Fibroblast of skin of right biceps (primary cell): ENCODE measurements at places on chromosomes 3 and 15.

GRCh38 chr3:157107037-157107436, 52.9 kb downstream of the CCNL1 start:
- DNase-seq, result no peak

- DNase-seq, result peak; percentile 42
Observed at GRCh38 chr3:169836078-169836941, 23.6 kb upstream of the LRRC34 start.

- DNase-seq, result no peak
Observed at GRCh38 chr3:131782751-131783150, 252.1 kb downstream of the CPNE4 start.

DNA sequence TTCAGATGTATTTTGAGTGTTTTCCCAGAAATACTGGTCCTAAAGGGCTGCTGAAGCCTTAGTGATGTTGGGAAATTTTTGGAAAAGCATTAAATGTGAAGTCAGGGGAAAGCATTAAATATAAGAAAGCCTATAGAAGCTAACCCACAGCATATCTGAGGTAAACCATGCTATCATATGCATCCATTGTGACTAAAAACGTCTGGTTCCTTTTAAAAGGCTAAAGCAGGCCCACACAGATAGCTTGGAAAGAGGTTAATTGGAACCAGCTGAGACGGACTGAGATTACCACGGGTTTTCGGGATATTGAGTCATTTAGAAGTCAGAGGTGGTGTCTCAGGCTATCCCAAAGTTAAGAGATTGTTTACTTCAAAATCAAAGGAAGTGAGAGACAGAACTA, 78.2 kb downstream of the CYP19A1 start:
- peak; percentile 89 for DNase-seq

- no peak for DNase-seq
Observed at GRCh38 chr3:149744606-149745005, 7.7 kb downstream of the COMMD2 start.

DNA sequence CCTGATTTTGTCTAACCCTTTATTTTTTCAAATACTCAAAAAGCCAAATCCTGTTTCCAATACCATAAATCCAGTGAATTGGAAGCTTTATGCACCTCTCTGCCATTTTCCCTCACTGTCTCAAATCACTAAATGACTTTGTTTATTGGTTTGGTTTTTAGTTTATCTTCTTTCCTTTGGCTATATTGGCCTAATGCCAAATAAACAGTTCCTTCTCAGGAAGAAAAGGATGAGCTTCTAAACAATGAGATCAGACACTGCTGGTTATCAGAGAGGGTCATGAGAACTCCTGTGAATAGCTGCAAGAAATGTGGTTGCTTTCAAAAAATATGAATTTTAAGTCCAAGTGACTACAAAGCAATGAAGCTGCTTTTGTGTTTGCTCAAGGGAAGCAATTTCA, 359.9 kb downstream of the MECOM start:
- DNase-seq, result no peak

DNA sequence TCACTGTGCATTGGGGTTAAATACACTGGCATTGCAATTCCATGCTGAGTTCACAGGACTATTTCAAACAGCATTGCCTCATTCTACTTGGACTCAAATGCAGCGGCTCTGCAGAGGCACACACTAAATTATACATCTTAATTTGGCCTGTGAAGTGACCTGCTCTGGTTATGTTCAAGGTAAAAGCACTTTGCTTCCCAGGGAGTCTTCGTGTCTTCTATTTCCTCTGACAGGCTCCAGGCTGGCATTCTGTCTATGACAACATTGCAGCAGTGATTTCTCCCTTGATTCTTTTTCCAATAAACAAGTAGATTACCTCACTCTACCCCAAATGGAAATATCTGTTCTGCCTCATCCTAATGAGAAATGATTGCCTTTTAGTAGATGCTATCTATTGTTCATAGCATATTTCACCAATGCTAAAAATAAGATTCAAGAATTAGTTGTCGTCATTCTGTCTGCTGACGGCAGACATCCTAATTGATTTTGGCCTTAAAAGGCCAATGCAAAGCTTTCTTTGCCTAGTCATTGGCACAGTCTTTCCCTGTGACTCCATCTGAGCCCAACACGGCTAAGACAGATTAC, 33.8 kb downstream of the FMN1 start:
- DNase-seq, result peak; percentile 10

DNA sequence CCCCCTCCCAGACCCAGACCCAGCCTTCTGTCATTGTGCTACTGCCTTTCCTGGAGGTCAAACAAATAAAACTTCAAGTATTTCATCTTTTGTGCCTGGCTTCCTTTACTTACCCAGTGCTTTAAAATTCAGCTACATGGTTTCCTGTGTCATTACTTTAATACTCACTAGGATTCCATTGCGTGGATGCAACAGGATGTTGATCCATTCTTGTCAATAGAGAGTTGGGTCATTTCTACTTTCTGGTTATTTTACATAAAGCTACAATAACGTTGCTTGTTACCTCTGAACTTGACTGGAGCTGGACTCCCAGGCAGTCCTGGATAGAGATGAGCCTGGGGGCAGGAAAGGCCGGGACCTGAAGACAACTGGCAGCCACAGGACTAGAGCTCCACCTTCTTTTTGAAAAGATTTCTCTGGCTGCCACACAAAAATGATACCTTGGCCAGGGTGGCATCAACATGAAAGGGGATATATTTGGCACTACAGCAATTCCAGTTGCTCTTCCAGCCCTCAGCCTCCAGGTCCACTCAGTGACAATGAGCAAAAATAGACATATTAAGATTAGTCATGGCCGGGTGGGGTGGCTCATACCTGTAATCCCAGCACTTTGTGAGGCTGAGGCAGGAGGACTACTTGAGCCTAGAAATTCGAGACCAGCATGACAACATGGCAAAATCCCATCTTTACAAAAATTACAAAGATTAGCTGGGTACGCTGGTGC, 23.3 kb upstream of the HEG1 start:
- DNase-seq, result peak; percentile 38

- DNase-seq, result peak; percentile 67
Observed at GRCh38 chr15:100665570-100665969, 63.2 kb downstream of the ASB7 start.
